ENCODE measurements at places on chromosomes 1 and 21.

DNA sequence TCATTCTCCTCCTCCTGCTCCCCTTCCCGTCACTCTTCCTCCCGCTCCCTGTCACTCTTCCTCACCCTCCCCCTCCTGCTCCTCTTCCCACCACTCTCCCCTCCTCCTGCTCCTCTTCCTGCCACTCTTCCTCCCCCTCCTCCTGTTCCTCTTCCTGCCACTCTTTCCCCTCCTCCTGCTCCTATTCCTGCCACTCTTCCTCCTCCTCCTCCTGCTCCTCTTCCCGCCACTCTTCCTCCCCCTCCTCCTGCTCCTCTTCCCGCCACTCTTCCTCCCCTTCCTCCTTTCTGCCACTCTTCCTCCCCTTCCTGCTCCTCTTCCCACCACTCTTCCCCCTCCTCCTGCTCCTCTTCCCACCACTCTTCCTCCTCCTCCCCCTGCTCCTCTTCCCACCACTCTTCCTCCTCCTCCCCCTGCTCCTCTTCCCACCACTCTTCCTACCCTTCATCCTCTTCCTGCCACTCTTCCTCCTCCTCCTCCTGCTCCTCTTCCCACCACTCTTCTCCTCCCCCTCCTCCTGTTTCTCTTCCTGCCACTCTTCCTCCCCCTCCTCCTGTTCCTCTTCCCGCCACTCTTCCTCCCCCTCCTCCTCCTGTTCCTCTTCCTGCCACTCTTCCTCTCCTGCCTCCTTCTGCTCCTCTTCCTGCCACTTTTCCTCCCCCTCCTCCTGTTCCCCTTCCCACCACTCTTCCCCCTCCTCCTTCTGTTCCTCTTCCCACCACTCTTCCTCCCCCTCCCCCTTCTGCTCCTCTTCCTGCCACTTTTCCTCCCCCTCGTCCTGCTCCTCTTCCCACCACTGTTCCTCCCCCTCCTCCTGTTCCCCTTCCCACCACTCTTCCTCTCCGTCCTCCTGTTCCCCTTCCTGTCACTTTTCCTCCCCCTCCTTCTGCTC, 28.7 kb upstream of the ARTN start:
- no peak for DNase-seq

DNA sequence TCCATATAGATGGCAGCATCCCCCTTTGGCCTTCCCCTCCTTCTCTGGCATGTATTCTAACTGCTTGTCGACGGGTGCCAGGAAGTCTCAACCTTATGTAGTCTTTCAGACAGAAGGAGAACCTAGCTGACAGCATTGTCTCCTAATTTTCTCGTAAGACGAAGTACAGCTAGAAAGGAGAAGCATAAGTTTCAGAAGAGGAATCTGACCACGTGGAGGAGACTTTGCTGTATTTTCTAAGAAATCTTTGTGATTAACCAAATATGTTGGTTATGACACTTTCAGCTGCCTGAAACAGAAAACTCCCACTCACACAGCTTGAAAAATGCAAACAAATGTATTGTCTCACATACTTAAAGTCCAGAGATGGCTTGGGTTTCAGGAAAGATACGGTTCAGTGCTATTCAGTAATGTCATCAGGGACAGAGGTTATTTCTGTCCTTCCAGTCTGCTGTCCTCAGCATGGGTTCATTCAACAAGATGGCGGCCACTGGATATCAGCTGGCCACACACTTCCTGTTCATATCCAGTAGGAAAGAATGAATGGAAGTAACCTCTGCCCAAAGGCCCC, 109.5 kb upstream of the ZNF648 start:
- no peak for DNase-seq

DNA sequence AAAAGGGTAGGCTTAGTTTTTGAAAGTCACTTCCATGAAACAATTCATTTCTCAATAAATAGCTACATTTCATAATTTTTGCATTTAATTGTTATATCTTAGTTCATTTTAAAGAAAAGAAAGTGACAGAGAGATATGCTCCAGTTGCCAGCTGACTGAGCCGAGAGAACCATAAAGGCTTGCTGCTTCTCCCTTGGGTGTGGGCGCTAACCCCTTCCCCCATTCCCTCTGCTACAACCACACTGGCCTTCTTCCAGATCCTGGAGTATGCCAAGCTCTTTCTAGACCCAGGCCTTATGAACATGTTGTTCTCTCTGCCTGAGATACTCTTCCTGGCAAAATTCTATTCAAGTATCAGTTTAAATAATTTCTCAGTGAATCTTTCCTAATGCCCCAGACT, 12.3 kb downstream of the SORT1 start:
- DNase-seq, result no peak

GRCh38 chr1:151995774-151996173, 2.1 kb upstream of the S100A10 start:
- no peak for DNase-seq

GRCh38 chr1:151945725-151946722, 36.7 kb upstream of the THEM4 start:
- DNase-seq, result no peak

DNA sequence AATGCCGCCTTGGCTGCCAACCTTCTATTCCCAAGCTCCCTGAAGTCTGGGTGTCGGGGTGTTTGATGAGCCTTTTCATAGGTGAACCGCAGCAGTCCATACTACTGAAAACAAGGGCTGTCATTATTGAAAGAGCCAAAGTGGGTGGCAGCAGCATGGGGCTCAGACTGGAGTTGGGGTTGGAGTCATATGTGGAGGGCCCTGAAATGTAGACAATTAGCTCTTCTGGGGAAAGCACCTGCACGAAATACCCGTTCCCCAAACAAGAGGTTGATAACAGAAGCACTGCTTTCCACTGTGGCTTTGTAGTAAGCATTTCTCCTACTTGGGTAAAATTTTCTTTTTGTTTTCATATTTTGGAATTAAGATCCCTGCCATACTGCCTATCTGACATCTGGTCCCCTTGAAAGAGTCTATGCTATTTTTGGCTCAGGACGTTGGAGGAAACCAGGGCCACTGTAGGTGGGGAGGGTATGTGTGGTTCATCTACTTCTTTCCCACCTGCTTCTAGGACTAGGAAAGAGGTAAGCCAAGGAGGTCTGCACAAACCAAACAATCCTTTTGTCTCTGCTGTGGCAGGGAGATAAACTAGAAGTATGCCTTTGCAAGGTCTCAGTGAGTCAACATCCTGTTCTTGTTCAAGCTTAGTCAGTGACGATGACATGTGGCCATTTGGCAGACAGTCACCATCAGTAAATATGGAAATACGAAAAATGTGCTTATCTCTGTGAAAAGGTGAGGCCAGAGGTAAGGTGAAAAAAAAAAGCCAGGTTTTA, 197.0 kb upstream of the UBE2U start:
- no peak for DNase-seq

DNA sequence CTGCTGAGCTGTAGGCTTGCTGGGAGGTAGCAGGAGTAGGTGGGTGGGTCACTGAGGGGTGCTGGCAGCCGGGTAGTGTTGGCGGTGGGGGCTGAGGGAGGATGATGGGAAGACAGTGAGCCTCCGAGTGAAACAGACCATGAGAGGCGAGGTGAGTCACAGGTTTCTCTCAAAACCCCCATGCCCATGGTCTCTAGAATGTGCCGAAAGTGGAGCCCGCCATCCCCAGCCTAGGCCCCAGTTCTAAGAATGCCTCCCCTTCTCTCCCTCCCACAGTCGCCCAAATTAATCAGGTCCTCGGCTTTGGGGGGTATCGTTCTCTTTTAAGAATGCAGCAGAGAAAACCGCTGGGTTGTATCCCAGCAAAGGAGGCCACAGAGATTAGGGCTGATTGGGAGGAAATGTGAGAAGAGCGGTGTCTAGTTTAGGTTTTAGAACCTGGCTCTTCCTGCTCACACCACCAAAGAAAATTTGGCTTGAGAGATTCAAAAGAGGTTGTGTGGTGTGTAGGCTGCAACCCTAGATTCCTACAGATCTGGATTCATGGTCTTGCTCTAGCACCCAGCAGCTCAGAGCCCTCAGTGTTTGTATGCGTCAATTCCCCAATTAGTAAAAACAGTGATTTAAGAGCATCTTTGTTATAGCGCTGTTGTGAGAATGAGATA, 27.7 kb upstream of the IL19 start:
- DNase-seq, result no peak

DNA sequence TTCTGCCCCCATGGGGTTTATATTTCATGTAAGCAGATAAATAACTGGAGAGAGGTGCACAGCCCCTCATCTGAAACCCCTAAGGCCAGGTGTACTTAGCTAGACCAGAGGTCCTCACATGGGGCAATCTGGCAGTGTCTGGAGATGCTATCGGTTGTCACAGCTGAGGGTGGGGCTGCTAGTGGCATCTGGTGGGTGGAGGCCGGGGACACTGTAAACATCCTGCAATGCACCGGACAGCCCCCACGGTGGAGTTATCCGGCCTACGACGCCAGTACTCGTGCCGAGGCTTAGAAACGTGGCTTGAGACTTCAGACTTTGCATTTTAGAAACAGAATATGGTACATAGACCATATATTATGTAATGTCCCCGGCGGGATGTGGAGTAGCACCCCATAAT, 186.5 kb upstream of the VAMP3 start:
- no peak for DNase-seq

GRCh38 chr1:89659322-89660081, 26.6 kb downstream of the LRRC8C start:
- no peak for DNase-seq

- DNase-seq, result peak; percentile 37
These were observed 9.8 kb upstream of the SFN start for GRCh38 chr1:26853156-26853555.

DNA sequence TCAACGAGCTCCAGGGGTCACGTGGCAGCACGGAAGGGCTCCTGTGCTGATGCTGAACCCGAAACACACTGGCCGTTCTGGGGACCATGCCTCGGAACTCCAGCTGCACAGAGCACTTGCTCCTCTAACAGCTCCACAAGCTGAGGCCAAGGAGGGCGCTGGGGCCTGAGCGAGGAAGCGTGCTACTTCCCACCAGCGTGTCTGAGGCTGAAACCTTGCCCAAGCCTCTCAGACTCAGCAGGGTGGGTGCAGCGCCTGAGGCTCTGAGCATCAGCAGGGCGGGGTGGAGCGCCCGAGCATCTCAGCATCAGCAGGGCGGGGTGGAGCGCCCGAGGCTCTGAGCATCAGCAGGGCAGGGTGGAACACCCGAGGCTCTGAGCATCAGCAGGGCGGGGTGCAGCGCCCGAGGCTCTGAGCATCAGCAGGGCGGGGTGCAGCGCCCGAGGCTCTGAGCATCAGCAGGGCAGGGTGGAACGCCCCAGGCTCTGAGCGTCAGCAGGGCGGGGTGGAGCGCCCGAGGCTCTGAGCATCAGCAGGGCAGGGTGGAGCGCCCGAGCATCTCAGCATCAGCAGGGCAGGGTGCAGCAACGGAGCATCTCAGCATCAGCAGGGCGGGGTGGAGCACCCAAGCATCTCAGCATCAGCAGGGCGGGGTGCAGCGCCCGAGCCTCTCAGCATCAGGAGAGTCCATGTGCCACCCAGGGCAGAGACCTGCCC, 9.6 kb downstream of the WRAP73 start:
- no peak for DNase-seq

All from right kidney (tissue), 9 donors.